ENCODE measurements at places on chromosomes 5 and 9. TPM values are rescaled to one million over a fixed set of nuclear protein-coding genes. Genes with fewer than 3 reads are reported as not detected.

The CAMLG gene
- polyA plus RNA-seq: 15.2 TPM

The IL31RA gene
- not detected for polyA plus RNA-seq

The RNF130 gene
- polyA plus RNA-seq: 14.7 TPM

The BTNL8 gene
- not detected for polyA plus RNA-seq

The PCDHGA3 gene
- not detected for polyA plus RNA-seq

The AGXT2 gene
- polyA plus RNA-seq: not detected

The PANK3 gene
- polyA plus RNA-seq: 16.9 TPM

The PCA3 gene
- not detected for polyA plus RNA-seq

The MCTP1 gene
- 0.68 TPM for polyA plus RNA-seq

The IL13 gene
- polyA plus RNA-seq: 0.14 TPM

The TNFSF15 gene
- polyA plus RNA-seq: 0.01 TPM

The OR5C1 gene
- not detected for polyA plus RNA-seq

The SLIT3 gene
- not detected for polyA plus RNA-seq

The ABCA1 gene
- 5.2 TPM for polyA plus RNA-seq

The CAMSAP1 gene
- 6.6 TPM for polyA plus RNA-seq

The CARD6 gene
- 0.72 TPM for polyA plus RNA-seq

The ARAP3 gene
- 0.25 TPM for polyA plus RNA-seq

The GPRIN1 gene
- 0.72 TPM for polyA plus RNA-seq

All from B cell (primary cell).